ENCODE measurements at places on chromosomes 3 and 15.
A peak's percentile ranks its signal among the peaks of the same experiment; 100 is the strongest.

DNA sequence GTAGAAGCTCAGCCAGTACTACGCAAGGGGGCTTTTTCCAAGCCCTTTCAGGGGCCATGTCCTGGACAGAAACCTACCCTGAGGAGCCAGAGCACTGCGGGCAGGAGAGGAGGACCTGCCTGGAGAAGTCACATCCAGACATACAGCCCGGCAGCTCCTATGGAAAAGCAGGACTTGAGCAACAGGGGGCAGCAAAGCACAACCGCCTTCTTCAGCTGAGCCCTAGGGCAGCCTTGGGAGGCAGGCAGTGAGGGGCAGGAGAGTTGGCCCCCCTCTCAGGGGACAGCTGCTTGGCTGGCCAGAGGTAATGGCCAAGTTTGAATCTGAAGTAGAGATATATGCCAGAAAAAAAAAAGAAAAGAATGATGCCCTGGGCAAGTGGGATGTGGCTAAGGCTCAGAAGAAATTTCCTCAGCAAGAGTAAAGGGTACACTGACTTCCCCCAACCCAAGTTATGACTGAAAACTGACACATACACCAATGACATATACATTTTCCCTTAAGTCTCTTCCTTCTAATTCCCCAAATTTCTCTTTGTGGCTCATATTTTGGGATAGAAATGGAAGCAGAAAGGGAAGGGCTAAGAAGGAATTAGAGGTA is 56.9 kb downstream of the CYP19A1 start:
- peak; percentile 46 for DNase-seq

- DNase-seq, result no peak
Observed at GRCh38 chr3:163541629-163542028, 1536.7 kb downstream of the SI start.

GRCh38 chr15:99106417-99107220 is 1.7 kb downstream of the SYNM start:
- DNase-seq, result no peak

DNA sequence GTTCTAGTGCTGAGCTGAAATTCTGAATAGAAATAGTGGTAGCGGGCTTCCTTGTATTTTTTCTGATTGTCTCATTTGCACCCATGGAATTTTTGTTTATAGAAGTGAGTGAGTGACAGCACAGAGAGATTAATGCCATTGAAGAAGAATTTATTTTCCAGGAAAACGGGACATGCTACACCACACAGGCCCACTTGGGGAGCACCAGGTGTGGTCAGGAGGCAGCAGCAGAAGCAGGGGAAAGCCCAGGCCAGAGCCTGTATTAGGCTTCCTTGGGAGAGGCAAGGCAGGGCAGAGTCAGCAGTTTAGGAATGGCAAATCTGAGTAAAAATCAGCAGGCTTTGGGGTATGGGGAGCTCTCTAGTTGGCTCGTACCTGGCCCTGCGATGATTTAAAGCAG is 88.4 kb upstream of the ATP11B start:
- DNase-seq, result no peak

DNA sequence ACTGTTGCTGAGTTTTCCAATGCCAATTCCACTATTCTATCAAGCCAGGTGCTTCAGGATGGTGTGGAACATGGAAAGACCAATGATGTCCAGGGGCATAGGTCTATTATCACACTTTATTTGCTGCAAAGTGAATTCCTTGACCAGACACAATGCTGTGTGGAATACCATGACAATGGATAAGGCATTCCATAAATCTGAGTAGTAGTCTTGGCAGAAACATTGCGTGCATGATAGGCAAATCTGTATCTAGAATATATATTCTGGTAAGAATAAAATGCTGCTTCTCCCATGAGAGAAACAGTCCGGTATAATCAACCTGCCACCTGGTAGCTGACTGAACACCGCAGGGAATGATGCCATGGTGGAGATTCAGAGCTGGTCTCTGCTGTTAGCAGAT is 70.0 kb upstream of the ALDH1A3 start:
- peak; percentile 76 for DNase-seq

DNA sequence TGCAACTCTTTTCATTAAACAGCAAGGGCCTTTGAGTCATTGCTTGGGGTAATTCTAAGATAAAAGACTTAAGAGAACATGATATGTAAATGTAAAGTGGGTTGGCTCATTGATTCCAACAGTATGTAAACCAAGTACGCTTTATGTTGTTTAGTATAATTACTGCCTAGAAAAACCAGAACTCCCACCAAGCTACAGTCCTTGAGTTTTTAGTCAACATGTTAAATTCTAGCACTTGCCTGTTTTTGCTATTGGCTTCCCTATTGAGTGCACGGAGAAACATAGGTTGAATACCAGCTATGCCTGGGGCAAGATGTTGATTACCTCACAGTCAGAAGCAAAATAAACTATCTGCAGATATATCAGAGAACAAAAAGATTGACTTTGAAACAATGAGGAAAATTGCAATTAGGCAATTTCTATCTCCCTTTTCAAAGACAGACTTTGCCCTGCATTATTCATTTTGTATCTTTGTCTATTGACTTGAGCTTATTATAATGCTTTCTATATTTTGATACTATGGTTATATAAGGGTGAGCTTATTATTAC is 179.3 kb downstream of the ZPLD1 start:
- no peak for DNase-seq

- no peak for DNase-seq
Observed at GRCh38 chr3:113157408-113158030, 53.8 kb upstream of the BOC start.

DNA sequence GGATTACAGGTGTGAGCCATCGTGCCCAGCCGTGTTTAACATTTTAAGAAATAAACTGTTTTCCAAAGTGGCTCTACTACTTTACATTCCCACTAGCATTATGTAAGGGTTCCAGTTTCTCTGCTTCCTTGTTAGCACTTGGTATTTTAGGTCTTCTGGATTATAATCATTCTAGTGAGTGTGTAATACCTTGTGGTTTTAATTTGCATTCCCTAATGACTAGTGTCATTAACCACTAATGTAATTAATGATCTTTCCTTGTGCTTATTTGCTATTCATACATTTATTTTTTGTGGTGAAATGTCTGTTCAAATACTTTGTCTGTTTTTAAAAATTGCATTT is 30.7 kb downstream of the ARIH2 start:
- no peak for DNase-seq

- no peak for DNase-seq
Observed at GRCh38 chr15:38692789-38693062, 128.1 kb upstream of the RASGRP1 start.

DNA sequence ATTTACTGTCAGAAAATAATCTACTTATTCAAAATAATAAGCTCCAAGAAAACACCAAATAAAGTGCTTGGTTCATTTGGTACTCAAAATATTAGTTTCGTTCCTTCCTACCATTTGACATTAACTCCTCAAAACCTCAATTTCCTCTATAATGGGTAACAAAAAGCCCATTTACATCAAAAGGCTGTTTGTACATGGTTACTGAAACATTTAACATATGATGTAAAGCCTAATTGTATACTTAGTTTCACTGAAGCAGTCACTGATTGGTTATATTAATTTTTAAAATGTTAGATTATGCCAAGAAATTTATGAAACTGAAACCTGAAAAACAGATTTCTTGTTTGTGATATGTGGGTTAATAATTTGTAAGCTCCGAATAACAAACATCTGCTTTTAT is 14.7 kb downstream of the XRN1 start:
- no peak for DNase-seq

GRCh38 chr3:32725721-32726120 is 40.7 kb downstream of the CNOT10 start:
- no peak for DNase-seq
